ENCODE measurements at places on chromosomes 3 and 15.

DNA sequence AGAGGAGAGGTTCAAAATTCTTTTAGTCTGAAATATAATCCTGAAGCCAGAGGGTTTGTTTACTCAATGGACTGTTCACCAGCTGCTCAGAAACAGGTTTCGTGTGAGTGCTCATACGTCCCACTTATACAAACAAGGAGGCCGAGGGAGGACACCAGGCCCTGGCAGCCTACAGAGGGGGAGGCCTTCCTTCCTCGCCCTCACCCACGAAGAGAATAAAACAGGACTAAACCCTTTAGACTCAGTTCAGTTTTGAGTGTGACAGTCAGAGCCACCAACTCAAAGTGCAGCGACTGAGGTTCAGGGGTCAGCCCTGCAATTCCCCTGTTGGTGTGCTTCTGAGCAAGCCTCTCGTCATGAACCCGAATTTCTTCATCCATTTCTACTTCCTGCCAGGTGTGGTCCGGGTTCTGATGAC lies 17.3 kb downstream of the FAM174B start:
- no peak for DNase-seq

GRCh38 chr15:84797212-84797611 lies 19.9 kb upstream of the ALPK3 start:
- no peak for DNase-seq

GRCh38 chr15:82874267-82874666 lies 64.8 kb downstream of the WHAMM start:
- DNase-seq: no peak

DNA sequence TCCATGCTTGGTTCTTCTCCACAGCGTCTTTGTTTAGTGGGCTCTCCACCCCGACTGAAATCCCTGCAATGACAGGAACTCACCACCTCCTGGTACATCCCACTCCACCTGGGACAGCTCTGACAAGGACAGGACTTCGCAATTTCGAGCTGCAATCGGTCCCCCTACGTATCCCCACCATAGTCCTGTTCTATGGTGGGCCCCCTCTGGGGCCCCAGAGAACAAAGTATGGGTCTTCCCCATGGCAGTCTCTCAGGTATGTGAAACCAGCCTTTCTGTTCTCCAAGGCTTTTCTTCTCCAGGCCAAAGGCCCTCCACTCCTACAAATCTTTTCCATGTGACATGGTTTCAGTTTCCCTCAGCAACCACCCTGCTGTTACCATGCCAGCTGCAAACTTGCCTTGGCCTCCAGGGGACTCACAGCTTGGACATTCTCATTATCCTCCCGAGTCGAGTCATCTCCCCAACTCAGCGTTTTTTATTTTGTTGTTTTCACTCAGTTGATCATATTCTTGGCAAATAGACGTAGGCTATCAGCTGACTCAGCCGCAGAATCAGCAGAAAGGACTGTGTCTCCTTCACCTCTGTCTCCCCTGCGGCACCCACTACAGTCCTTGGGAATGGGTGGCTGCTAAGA lies 233.3 kb downstream of the OPA1 start:
- no peak for DNase-seq

DNA sequence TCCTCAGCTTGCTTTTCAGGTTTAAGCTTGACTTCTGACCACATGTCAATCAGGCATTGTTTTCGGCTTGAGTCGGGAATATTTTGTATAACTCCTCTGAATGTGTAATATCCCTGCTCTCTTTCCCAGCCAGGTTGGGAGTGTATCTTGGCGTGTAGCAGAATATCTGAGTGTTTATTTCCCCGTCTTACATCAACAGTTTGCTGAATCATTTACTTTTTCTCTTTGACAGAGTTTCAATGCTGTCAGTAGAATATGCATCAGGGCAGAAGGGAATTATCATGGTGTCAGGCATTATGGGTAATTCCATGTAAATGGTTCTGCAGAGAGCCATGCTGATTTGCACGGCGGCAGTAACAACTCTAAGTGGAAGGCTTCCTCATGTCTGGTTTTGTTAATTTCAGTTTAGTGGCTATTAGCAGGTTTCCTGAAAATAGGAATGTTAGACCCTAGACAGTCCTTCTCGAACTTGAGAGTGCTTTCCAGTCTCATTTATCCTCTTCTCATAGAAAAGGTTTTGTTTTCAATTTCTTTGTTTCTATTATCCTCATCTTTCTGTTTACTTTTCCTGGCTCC lies 566.3 kb downstream of the AGBL1 start:
- DNase-seq: no peak

DNA sequence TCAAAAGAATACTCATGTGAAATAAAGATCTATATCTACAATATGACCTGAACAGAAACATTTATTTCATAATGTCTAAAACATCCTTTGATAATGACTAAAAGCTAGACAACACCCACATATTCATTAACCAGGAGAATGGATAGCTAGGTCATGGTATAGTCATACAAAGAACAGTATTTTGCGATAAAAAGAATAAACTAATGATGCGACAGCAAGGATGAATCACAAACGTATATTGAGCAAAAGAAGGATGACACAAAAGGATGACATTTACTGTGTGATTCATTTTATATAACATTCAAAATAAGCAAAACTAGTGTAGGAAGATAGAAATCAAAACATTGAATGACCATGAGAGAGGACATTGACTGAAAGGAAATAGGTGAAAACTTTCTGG lies 1233.1 kb downstream of the OTOL1 start:
- no peak for DNase-seq
